Motor neuron (in vitro differentiated cells): ENCODE measurements at places on chromosomes 4 and X.

GRCh38 chr4:48851651-48852050 is 20.8 kb downstream of the OCIAD1 start:
- ATAC-seq, result no peak

DNA sequence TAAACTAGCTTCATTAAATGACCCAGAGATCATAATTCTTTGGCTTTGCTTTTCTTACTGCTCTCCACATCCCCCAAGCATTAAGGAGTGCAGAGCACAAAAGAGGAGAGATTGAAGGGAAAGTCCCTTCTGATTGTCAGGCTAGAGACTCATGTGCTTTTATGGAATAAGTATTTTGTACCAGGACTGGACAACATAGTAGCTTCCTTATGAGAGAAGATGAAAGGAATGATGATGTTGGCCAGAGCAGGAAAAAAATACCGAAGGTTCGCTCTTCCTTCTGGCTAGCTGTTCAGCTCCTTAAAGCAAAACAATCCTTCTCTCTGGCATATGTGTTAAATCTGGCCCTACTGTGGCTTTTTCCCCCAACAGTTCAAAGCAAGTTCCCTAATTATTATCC is 53.1 kb downstream of the HOPX start:
- no peak for ATAC-seq

DNA sequence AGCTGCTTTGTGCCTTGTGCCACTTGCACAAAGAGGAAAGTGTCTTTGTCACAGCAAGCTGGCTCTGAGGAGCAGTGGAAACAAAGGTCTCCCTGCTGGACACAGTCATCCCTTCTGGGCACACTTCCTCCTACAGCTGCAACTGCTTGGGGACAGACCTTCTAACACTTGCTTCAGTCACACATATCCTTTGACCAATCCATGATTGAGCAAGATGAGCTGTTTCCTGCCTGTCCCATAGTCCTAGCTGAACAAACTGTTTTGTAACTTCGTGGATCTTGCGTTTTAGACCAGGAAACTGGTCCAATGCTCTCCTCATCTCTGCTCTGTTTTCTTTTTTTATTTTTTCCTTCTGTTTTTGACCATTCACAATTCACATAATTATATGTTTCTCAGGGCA is 98.5 kb downstream of the RRAGB start:
- ATAC-seq, result no peak

DNA sequence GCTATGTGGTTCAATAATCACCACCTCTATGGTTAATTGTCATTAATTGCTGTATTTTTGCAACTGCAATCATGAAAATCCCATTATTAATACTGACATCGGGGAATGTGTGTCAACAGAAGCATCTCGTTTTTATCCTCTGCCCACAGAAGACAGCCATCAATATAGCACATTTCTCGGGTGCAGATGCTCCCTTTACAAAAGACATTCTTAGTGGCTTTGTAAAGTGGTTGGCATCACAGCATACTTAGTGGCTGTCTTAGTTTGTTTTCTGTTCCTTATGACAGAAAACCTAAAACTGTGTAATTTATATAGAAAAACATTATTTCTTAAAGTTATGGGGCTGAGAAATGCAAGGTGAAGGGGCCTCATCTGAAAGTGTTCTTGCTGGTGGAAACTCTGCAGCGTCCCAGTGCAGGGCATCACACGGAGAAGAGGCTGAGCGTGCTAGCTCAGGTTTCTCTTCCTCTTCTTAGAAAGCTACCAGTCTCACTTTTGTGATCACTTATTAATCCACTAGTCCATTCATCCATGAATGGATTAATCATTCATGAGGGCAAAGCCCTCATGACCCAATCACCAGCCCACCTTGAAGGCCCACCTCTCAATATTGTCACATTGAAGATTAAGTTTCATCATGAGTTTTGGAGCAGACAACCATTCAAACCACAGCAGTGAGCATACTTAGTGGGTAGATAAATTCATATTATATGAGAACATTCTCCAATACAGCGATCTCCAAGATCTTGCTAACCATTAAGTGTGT is 1067.7 kb upstream of the PABPC4L start:
- ATAC-seq, result no peak

GRCh38 chr4:83267830-83268475 is 16.6 kb downstream of the COQ2 start:
- ATAC-seq, result no peak

DNA sequence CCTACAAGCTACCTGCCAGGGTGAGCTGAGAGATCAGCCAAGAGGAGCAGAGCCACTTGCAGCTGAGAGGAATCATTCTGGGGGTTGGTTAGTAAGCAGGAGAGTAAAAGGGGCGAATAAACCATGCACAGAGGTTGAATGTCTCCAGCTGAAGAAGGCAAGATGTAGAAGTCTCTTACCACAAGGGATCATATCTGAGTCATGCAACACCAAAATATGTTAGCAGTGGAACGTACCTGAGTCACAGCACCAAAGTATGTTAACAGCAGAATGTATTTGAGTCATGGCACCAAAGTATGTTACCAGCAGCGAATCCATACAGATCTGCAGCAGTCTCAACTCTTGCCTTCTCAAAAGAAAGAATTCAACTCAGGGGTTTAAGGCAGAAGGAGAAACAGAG is 29.9 kb downstream of the C4orf51 start:
- no peak for ATAC-seq

DNA sequence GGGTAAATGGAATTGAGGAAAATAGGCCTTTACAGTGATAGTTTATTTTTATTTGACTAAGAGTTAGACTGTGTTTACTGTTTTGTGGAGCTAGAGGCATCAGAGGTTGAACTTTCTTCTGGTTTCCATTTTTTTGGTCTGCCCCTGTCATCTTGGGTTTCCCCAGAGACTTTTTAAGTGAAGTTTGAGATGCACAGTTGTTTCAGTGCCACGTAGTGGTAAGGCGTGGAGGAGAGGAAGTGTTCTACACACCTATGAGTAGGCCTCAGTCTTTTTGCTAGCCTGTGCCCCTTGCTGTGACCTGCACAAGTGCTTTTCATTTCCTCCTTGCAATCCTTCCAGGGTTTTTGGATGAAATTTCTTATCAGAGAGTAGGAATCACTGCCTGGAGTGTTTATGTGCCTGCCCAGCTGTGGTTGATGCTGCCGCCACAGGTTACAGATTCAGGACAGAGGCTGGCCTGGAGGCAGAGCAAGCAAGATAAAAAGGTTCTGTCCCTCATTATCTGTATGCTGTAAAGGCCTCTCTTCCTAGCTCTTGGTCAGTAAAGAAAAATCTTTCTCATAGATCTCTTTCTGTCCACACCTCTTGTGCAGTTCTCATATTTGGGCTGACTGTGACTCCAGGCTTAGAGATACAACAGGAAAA is 12.5 kb upstream of the HSFX4 start:
- ATAC-seq, result no peak

DNA sequence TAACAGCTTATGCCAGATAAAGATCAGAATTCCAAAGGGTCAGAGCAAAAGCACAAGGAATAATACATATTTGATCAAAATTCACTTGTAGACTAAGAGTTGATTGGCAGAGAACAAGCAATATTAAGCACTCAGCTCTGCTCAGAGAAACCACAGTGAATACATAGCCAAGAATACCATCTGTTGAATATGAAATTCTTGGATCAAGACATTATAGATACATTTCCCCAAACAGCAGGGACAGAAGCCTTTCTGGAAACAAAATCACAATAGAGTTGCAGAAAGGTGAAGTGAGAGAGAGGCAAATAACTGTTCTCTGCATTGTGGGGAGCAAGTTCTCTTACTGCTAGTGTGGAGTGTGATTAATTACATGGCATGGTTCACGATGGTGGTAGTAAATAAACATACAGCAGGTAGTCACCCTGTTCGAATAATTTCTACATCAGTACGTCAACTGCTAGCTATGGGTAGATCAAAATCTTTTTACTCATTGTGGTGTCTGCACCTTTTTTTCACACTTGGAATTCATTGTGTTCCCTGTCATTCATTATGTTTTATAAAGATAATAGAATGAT is 366.7 kb downstream of the PCDH7 start:
- no peak for ATAC-seq
